ENCODE measurements at places on chromosomes 2 and 18.

DNA sequence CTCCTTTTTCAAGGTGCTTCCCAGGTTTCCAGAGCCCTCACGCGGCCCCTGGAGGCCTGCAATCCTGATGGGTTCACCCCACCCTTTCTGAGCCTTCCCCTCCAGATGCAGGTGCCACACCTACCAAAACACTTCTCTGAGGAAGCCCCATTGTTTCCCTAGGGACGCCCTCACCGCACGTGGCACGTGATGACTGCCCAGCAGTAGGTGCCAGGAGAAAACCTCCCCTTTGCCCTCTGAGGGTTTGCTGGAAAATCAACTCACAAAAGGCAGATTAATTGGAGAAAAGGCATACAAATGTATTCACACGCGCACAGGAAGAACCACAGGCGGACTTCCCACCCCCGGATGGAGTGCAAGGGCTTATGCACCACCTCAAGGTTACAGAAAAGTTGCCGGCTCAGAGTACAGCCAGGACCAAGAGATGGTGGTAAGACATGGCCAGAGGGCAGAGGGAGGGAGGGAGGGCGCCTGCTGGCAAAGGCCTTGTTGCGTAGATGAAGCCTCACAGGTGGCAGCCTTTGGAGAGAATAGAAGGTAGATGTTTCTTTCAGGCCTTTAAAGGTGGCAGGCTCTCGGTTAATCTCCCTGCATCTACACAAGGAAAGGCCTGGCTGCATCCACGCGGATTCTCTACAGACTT lies 269.4 kb upstream of the RAB6C start:
- DNase-seq = no peak

DNA sequence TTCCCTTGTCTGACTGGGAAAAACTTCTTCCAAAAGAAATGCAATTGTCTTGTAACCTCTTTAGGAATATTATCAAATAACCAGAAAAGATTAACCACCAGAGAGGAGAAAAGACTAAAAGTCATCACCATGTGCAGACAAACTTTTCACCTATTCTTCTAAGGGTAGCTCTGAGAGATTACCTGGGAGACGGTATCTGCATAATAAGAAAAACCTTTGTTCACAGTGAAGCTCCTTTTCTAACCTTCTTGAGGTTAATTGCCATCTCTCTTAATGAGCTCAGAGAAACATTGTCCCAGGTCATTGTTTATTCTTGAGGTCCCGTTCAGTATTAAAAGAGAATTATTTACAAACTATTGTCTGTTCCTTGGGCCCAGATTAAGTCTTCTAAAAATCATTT lies 1091.2 kb upstream of the LRRTM1 start:
- no peak for DNase-seq

DNA sequence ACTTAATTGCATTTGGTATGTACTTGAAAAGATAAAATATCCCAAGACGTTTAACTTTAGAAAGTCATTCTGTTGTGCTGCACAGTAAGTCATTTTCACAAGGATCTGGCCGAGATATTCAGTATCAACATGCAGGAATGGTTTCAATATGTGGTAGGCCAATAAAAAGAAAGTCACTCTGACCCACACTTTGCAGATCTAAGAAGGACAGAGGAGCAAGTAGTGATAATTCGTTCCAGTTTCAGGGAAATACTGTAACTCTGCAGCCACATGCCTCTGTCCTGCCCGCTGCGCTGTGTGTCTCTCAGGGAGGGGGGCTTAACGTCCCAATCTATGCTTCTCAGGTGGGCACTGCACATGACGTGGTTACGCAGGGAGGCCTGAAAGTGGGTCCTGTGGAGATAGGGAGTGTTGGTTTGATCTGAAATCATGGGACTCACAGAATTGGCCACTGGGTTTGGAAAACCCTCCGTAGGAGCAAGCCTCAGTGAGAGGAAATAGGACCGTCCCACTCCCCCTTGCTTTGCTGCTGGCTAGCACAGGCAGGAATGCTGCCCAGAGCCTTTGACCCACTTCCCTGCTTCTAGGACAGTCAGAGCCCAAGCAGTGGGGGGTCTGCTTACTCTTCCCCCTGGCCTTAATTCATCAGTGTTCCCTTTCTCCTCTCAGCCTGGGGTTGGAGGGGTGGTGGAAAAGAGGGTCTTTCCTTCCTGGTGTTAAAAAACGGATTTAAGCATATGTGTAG lies 314.7 kb upstream of the SPRED2 start:
- no peak for DNase-seq

DNA sequence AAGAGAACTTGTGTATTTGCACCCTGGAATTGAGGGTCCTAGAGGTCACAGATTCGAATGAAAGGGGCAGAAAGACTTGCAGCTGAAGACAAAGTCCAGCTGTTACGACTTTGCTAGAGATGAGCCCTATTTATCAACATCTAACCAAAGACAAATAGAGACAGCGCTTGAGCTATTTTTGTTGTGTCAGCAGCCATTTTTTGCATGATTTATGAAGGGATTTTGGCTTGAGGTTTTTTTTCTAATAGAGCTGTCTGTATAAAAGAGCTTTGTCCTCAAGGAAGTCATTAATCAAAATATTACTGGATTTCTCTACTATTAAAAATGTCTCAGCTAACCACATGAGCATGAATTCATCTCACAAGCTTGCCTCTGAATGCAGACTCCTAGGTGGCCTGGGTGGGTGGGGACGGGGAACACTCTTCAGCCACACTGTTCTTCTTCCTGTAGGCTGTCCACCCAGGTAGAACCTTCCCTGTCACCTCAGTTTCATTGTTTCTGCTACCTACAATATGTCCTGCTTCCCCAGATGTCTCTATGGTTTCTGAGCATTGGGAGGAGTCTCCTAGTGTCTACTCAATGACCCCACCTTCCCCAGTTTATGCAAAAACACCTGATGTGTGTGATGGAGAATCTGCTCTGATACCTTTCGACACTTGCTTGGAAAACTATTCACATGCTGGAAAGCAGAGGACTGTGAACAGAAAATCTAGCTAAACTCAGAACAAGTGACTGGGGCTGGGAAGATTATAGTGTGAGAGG lies 7.2 kb upstream of the CD226 start:
- DNase-seq = no peak

GRCh38 chr2:2879071-2879470 lies 498.5 kb downstream of the EIPR1 start:
- DNase-seq = peak; percentile 34

- no peak for DNase-seq
Observed at GRCh38 chr2:195094330-195094729, 562.7 kb upstream of the SLC39A10 start.

DNA sequence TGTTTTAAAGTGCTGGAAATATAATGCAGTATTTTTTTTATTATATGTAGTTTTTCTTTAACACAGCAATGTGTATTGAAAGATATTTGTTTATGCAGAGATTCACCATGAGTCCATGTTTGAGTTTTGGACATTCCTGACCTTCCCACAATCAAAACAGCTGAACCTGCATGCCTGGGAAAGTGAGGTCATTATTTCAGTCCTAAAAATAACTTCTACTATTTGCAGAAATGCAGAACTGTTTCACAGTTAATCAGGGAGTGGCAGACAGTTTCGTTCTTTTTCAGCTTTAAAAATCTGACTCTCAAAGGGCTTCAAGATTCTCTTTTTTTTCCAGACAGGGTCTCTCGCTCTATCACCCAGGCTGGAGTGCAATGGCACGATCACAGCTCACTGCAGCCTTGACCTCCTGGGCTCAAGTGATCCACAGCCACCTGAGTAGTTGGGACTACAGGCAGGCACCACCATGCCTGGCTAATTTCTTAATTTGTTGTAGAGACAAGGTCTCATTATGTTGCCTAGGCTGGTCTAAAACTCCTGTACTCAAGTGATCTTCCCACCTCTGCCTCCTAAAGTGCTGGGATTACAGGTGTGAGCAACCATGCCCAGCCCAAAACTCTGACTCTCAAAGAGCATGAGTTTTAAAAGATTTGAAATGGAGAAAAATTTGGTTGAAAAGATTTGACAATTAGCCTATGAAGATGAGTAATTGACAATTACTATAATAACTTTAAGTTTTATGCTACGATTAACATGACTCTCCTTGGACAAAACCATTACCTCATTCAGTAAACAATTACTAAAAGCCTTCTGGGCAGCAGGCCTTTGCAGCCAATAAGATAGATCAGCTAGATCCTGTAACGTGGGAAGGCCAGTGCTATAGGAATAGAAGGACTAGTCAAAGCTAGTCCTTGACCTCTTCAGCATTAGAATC lies 5.0 kb upstream of the MYL12B start:
- DNase-seq = no peak

GRCh38 chr2:133426791-133427190 lies 141.5 kb downstream of the NCKAP5 start:
- DNase-seq = no peak

- DNase-seq = no peak
Observed at GRCh38 chr18:28767727-28768211, 590.8 kb upstream of the CDH2 start.

GRCh38 chr2:82819951-82820350 lies 1639.1 kb downstream of the SUCLG1 start:
- no peak for DNase-seq

DNA sequence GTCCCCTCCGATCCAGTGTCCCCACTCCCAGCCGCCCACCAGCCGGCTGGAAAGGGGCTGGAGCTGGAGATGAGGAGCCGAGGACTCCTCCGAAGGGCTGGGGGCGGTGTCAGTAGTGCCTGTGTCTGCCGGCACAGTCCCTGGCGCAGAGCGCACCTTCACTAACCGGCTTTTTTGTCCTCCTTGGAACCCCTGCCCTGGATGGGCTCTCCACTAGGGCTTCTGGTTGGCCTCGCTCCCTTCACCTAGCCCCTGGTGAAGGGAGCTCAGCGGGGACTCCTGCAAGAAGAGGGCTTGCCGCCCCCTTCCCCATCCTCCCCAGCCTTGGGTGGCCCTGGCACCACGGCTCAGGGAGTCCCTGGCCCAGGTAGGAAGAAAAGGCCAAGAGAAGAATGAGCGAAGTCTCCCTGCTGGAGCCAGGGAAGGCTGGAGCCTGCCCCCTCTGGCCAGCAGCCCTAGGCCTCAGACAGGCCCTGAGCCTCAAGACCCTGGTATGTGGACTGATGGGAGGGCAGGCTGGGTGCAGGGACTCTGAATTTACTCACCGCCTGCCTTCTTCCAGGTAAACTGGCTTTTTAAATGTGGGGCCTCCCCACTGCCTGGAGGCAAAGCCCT lies 570 bp upstream of the ECEL1 start:
- no peak for DNase-seq

- no peak for DNase-seq
Observed at GRCh38 chr18:43046322-43046721, 69.2 kb downstream of the RIT2 start.

DNA sequence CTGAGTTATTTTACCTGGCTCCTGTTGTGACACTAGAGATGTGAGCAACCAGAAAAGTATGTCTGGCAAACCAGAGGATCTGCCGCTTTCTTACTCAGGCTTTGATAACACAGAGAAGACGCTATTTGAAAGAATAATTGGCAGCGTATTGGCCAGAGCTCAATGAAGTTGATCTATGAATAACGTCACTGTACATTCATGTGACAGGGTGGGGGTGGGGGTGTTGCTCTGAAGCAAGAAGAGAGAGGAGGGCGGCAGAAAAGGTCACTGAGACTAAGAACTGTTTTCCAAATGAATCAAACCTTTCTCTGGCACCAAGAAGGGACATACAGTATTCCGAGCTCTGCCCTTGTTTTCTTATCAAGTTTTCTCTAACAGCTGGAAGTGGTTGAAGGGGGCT lies 1.7 kb upstream of the ONECUT2 start:
- DNase-seq = no peak

DNA sequence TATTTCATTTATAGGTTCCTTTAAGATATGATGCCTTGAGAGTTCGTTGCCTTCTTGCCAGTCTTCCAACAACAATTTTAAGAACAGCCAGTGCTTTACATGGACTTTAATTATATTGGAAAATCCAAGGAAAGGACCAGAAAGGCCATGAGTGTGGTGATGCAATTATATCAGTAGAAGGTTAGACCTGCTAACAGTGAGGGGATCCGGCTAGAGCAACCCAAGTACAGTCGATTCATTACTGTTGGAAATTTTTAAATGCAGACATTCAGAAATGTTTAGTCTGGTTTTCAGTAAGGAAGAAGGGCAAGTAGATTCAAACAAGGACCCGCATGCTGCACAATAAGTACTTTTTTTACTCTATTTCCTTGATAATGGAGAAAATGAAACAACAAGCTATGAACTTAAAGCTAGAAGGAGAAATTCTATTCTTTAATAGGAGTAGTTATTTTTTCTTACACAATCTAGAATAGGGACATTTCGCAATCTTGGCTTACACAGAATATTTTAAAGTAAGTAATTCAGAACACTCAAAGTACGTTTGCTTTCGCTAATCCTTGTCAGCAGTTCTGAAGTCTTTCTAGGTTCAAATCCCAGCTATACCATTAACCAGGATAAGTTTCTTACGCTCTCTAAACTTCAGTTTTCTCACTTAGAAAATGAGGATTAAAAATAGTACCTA lies 405.5 kb downstream of the MEIS1 start:
- DNase-seq = no peak

DNA sequence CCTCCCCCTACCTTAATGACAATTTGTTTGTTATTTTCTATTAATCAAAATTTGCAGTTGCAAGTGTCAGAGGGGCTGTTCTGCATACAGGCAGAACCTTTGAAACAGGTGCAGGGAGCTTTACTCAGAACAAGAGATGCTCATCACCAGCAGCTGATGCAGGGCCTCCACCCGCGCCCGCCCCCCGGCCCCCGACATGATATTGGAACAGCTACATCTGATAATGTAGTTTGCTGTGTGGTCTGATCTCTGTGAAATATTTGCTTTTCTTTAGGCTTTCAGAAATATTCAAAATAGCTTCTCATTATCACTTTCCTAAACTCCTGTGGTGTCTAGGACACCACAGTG lies 130.0 kb downstream of the PRKCE start:
- no peak for DNase-seq

- DNase-seq = no peak
Observed at GRCh38 chr2:162379719-162380580, 36.0 kb downstream of the GCA start.

GRCh38 chr2:193156480-193156879 lies 961.7 kb upstream of the TMEFF2 start:
- DNase-seq = no peak

DNA sequence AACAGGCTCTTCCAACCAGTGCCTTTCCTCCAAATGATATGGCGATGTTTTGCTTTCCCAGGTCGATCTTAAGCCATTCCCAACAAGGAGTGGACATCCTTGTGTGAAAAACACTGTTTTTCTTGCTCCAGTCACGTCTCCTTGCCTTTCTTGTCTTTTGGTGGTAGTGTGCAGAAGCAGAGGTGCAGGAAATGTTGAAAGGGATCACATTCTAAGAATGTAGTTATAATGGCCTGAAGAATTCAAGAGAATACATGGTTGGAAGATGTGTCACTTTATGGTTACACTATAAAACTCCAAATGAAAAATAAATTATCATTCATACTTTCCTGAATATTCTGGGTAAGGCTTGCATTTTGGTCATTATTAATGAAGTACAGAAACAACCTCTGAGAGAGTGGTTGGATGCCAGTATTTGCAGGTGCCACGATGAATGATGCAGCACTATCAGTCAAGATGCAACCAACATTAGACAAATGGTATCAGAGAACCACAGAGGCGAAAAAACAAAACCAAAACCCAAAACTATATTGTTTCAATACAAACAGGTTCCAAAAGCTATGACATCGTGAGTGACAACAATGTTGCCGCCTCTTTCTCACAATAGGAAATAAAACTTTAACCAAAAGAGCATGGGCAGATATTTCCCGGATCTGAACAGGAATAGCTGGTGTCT lies 27.5 kb upstream of the POLE4 start:
- no peak for DNase-seq
